ENCODE measurements at places on chromosomes 6 and 20. TPM values are rescaled to one million over a fixed set of nuclear protein-coding genes. Genes with fewer than 3 reads are reported as not detected.
A peak's percentile ranks its signal among the peaks of the same experiment; 100 is the strongest.

- no peak for DNase-seq
Measured at GRCh38 chr6:81552644-81553043, 199.8 kb downstream of the TENT5A start.

DNA sequence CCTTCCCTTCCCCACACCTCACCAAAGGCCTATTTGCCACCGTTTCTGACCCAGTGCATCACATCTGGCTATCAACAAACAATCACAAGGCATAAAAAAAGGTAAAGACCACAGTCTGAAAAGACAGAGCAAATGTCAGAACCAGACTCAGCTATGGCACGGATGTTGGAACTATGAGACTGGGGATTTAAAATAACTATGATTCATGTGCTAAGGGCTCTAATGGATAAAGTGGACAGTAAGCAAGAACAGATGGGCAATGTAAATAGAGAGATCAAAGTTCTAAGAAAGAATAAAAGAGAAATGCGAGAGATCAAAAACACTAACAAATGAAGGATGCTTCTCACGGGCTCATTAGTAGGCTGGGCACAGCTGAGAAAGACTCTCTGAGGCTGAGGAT lies 99.5 kb downstream of the LAMP5 start:
- no peak for DNase-seq

- DNase-seq = no peak
Measured at GRCh38 chr20:50724112-50724725, 7.2 kb upstream of the PARD6B start.

Gene HLA-DMA
- total RNA-seq = 3.4 TPM

Gene TXLNB
- total RNA-seq = 0.40 TPM

DNA sequence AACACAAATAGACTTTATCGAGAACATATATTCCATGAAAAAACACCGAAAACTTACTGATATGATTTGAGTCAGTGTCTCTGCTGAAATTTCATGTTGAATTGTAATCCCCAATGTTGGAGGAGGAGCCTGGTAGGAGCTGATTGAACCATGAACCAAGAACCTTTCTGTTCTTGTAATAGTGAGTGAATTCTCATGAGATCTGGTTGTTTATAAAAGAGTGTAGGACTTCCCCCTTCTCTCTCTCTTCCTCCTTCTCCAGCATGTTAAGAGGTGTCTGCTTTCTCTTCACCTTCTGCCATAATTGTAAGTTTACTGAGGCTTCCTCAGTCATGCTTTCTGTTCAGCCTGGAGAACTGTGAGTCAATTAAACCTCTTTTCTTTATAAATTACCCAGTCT lies 1289.3 kb upstream of the CITED2 start:
- DNase-seq = no peak

Gene ULBP3
- total RNA-seq = 18.3 TPM

Gene FAM110A
- total RNA-seq = 6.4 TPM

DNA sequence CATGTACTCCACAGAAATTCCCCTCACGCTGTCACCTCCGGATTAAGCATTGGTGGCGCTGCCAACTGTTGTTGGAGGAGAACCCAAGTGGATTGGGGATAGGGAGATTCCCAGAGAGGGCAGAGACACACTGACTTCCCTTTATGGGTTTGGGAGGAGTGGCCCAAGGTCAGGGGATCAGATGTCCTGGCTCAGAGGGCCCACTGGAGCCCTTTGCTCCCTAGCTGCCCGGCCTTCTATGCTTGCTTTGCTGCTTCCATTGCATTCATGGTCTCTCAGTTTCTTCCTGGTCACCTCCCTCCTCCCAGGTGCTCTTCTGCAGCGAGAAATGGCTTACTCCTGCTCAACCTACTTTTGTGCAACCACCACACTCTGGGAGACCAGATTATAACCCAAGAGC lies 14.3 kb downstream of the CUL9 start:
- DNase-seq = no peak

DNA sequence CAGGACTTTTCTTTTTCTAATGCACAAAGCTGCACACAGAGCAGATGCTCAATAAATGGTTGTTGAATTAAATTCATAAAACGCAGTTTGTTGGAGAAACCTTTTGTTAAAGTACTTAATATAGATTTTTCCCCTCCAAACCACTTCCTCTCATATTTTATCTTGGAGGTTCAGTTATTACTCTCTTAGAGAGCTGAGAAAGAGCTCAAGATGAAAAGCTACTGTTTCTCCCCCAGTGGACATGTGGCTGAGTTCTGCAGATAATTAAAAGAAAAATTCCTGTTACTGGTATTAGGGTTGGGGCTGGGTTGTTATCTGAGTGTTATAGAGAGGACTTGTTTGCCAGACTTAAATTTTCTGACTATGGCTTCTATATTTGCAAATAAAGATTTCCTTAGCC lies 294.0 kb downstream of the TBC1D7 start:
- DNase-seq = no peak

GRCh38 chr20:37504404-37505096 lies 16.5 kb upstream of the NNAT start:
- DNase-seq = no peak

- DNase-seq = no peak
Measured at GRCh38 chr6:104736545-104736944, 123.2 kb downstream of the HACE1 start.

DNA sequence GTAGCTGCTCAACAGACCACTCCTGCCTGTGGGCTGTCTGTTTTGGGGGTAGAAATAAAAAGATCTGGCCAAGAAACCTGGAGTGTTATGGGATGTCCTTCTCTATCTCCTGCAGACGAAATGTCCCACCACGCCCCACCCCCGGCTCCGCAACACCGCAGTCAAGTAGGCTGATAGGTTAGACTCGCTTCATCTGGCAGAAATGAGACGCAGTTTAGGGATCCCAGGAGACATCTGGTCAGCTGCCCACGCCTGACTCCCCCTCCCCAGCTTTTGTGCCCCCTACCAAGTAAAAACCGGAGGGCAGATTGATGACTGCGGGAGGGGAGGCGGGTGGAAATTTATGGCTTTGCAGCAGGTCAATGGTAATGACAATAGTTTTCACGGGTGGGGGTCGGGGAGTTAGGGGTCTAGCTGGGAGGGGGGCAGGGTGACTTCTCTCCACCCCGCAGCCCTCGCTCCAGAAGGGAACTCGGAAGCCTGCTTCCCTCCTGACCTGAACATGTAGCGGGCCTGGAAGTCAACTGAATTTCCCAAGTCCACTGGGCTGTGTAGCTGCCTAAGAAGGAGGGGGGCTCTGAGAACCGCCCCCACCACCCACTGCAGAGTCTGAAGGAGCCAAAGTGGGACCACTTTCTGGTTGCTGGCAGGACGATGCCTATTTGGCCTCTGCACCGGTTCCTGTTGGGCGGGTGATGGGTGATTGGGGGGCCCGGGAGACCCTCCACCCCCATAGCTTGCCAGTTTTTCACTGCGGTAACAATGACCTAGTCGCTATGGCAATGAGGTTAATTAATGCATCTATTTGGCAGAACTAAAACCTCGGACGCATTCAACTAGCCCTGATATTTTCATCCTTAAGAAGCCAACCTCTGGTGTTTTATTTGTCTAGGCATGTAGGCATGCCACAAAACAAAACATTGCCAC lies 25.7 kb downstream of the PMEPA1 start:
- no peak for DNase-seq

- DNase-seq = no peak
Measured at GRCh38 chr6:38316099-38316868, 323.4 kb downstream of the BTBD9 start.

Gene C2
- total RNA-seq = 0.13 TPM

DNA sequence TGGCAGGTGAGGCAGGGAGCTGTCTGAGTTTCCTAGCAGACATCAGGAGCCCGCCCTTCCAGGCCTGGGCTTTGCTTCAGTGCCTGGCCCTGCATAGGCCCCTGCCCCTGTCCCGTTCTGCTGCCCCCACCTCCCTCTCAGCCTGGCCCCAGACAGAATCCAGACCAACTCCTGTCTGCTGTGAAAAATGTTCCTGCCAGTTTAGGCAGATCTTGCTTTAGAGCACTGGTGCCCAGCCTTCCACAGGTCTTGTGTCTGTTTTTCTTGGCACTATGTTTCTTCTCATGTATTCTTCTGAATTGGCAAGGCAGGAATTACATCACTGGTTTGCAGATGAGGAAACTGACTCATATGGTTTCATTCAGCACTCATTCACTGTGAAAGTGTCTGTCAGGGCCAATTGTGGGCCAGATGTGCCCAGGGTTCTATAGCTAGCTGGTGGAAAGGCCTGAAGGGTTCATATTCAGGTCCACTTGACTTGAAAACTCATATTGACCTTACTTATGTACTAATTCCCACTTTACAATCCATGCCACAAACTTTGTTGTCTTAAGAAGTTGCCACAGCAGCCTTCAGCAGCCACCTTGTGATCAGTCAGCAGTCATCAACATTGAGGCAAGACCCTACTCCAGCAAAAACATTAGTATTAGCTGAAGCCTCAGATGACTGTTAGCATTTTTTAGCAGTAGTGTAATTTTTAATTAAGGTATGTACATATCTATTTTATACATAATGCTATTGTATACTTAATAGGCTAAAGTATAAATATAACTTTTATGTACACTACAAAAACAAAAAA lies 40.5 kb downstream of the HLA-F start:
- peak; percentile 88 for DNase-seq

GRCh38 chr6:34056305-34057108 lies 89.4 kb downstream of the GRM4 start:
- no peak for DNase-seq

Gene SYS1
- total RNA-seq = 28.9 TPM
